CD4-positive, alpha-beta T cell treated with Interleukin-10 for 1 hour (primary cell): ENCODE measurements at places on chromosomes 1 and 21.

- no peak for DNase-seq
These were observed 284.9 kb downstream of the GRIK1 start for GRCh38 chr21:29654855-29655254.

GRCh38 chr1:80925130-80925805 is 875.5 kb upstream of the ADGRL2 start:
- no peak for DNase-seq

DNA sequence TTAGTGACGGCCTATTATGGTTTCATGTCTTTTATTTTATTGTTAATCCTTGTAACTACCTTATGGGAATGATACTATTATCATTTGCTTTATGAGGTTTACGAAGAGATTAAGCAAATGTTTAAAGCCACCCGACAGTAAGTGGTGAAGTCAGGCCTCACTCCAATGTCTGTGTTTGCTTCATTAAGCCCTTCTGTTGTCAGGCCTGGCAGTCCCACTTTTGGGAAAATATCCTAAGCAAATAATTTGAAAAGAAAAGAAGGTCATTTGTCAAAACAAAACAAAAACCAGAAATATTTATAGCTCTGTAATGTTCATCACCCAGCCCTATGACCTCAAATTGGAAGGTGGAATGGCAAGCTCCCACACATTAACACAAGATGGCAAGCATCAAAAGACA is 40.7 kb upstream of the USP24 start:
- no peak for DNase-seq

DNA sequence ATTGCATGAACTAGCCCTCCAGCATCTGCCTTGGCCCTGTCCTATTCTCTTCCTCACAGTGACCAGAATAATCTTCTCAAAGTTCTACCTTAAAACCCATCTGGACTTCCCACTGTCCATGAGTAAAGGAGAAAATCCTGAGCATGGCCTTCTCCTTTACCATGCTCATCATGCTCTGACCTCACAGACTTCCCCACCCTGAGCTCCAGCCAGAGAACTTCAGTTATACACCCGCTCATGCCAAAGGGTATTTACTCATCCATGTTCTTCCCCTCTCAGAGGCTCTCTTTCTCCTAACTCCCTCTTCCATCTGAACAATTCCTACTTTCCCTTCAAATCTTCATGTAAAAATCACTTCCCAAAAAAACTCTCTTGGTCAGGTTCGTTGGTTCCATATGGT is 188.4 kb downstream of the SETD4 start:
- DNase-seq, result no peak

DNA sequence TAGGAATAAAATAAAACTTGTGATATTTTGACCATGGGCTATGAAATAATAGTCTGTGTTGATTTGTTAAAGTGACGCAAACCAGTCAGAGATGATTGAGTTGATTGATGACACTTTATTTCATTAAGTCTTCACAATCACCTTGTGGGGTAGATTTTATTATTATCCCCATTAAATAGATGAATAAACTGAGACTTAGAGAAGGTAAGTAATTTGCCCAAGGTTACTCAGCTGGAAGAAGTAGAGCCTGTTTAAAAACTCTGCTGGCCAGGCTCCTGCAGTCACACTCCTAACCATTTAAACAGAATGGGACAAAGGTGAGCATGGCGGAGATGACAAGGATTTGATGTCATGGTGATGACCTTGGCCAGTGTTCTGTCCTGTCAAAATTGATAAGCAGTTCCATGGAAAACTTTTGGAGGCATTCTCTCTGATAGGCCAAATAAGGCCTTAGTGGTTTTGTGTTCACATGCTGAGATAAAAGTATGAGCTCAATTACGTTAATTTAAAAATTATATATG is 22.7 kb upstream of the MCOLN3 start:
- DNase-seq, result no peak

DNA sequence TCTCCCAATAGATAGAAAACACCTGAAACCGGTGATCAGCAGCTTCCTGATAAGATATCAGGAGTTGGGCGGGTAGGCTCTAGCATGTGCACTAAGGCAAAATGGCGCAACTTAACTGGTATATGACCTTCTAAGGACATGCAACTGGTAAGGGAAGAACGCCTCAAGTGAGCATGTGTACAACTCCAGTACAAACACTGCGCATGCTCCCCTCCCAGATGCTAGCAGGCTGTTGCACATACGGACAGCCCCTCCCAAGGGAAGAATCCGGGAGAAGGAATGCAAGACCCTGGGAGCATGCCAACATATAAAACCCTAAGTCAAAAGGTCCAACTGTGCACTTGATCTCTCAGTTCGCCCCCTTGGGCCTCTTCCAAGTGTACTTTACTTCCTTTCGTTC is 110.8 kb downstream of the TSEN15 start:
- DNase-seq, result no peak

- DNase-seq, result no peak
These were observed 5.2 kb upstream of the ARID1A start for GRCh38 chr1:26690576-26691031.

DNA sequence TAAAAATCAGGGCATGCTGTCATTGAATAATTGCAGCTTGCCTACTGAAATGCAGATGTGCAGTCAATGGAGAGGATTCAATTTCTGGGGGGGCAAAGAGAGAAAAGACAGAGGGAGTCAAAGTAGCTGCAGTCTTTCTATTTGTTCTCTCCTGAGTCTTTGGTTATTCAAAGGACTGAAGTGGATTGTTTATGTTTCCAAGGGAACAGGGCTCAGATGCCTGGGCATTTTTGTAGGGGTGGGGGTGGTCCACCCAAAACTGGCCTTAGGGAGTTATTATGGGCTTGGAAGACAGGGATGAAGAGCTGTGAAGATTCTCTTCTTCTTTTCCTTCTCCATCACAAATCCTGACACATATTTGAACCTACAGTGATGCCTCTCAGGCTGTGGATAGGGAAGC is 408.8 kb upstream of the DAB1 start:
- no peak for DNase-seq

- peak; percentile 87 for DNase-seq
These were observed 8.4 kb downstream of the CFAP45 start for GRCh38 chr1:159891275-159892157.

- DNase-seq, result no peak
These were observed 92.3 kb downstream of the SGIP1 start for GRCh38 chr1:66626261-66626660.

- no peak for DNase-seq
These were observed 666.0 kb upstream of the PLXNA2 start for GRCh38 chr1:208910161-208910560.

GRCh38 chr1:226401355-226402303 is 6.3 kb downstream of the PARP1 start:
- no peak for DNase-seq

GRCh38 chr1:86461482-86461881 is 7.2 kb upstream of the CLCA1 start:
- no peak for DNase-seq

DNA sequence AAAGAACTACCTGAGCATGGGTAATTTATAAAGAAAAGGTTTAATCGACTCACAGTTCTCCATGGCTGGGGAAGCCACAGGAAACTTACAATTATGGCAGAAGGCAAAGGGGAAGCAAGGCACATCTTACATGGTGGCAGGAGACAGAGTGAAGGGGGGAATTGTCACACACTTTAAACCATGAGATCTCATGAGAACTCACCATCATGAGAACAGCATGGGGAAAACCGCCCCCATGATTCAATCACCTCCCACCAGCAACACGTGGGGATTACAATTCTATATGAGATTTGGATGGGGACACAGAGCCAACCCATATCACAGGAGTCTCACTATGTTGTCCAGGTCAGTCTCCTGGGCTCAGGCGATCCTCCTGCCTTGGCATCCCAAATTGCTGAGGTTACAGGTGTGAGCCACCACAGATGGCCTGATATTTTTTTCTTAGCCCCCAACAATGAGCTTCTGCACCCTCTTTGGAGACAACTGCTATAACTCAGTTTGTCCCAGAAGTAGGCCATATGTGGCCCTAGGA is 22.5 kb upstream of the MORC3 start:
- no peak for DNase-seq

GRCh38 chr1:160043543-160043942 is 11.8 kb upstream of the PIGM start:
- DNase-seq, result no peak

- peak; percentile 28 for DNase-seq
These were observed 7.8 kb downstream of the UBIAD1 start for GRCh38 chr1:11280719-11281376.

DNA sequence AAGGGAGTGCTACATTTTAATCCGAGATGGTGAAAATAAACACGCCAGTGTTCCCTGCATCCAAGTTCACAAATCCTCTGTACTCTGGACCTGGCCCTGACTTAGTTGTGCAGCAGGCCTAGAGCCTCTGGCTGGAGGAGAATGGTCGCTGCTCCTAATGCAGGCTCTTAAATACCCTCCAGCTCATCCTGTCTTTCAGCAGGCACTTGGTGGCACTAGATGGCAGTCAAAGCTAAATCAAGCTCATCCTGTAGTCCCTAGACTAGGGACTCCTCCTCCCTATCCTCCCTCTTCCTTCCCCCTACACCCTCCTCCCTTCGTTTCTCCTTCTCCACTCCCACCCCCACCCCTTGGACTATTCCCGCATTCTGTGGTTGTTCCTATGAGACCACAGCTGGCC is 41.6 kb upstream of the MTR start:
- no peak for DNase-seq
